ENCODE measurements at places on chromosomes 4 and X.

- no peak for DNase-seq
Measured at GRCh38 chr4:141871086-141871770, 234.8 kb downstream of the IL15 start.

- no peak for DNase-seq
Measured at GRCh38 chrX:136620780-136621179, 27.2 kb upstream of the CD40LG start.

GRCh38 chrX:1591863-1592469 is 562 bp downstream of the AKAP17A start:
- DNase-seq = no peak

GRCh38 chr4:184424993-184425758 is 49.2 kb downstream of the IRF2 start:
- no peak for DNase-seq

- no peak for DNase-seq
Measured at GRCh38 chrX:24023544-24023943, 3.4 kb downstream of the KLHL15 start.

- DNase-seq = peak; percentile 26
Measured at GRCh38 chrX:54721424-54721823, 76.6 kb downstream of the ITIH6 start.

DNA sequence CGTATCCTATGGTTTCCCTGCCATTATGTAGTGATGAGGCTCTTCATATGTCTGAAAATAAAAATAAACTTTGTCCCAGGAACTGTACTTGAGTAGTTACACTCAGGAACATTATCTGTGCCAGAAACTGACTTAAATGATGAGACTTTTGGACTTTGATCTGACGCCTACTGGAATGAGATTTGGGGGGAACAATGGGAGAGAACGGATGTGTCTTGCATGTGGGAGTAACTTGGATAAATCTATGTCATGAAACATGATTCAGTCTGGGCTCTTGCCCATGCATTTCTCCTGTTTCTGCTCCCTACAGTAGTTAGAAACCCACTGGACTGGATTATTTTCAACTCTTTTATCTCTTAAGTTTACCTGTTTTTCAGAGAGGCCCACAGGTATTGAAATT is 2351.4 kb downstream of the PCDH7 start:
- DNase-seq = no peak

DNA sequence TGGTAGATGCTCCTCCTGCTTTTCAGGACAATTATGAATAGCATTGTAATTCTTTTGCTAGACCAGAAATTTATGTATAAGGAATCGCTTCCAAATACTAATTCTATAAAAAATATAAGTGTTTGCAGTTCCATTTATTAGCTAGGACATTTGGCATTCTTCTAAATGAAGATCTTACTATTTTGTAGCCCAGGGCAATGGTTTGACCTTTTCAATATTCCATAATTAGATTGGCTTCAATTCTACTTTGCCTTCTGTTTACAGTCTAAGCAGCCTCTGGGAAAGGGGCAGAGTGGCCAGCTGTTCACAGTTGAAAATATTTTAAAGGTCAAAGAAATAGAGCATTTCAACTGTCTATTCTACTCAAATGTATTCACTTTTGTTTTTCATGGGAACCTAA is 912.1 kb upstream of the GRIA3 start:
- DNase-seq = no peak

DNA sequence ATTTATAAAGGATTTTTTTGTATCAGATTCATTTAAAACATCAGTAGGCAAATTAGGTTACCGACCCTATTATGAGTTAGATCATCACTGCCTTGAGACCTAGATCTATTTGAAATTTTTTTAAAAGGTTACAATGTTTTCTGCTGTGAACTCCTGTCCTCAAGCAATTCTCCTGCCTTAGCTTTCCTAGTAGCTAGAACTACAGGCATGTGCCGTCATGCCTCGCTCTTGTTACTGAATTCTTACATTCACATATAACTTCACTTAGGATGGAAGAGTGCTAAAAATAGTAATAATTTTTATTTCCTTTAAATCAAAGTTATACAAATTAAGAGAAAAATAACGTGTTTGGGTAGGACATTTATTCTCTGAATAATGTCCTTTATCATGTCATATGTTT is 75.5 kb upstream of the MAOA start:
- no peak for DNase-seq

GRCh38 chrX:47927212-47927611 is 76.6 kb downstream of the ZNF182 start:
- DNase-seq = no peak

- no peak for DNase-seq
Measured at GRCh38 chr4:63869370-63869769, 539.9 kb downstream of the TECRL start.

- no peak for DNase-seq
Measured at GRCh38 chr4:168907119-168907698, 102.8 kb downstream of the CBR4 start.
